ENCODE measurements at places on chromosomes 4 and X.

DNA sequence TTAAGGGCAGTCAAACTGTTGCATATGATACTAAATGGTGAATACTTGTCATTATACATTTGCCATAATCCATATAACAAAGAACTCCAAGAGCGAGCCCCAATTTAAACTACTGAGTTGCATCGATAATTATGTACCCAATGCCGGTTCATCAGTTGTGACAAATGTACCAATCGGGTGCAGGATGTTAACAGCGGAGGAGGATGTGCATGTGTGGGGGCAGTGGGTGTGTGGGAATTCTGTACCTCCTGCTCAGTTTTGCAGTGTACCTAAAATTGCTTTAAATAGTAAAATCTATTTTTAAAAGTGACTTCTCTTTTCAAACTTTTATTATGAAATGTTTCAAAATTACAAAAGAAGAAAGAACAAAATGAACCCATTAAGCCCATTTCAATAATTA, 20.8 kb upstream of the CDS1 start:
- no peak for DNase-seq

DNA sequence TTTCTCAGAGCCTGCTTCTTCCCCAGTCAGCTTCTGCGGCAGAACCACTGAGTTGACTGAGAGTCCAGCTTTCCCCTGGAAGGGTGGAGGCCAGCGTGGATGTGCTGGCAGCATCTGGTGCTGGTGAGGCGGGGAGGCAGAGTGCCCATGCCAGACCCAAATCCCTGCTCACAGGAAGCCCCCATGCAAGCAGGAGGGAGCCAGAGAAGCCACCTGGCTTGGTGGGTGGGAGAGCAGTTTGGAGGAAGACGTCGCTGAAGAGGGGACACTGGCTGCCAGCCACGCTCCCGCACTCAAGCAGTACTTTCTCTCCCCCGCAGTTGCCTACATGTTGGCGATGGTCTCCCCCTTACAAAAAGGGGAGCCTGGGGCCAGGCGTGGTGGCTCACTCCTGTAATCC, 6.0 kb downstream of the PDZD4 start:
- DNase-seq: no peak

DNA sequence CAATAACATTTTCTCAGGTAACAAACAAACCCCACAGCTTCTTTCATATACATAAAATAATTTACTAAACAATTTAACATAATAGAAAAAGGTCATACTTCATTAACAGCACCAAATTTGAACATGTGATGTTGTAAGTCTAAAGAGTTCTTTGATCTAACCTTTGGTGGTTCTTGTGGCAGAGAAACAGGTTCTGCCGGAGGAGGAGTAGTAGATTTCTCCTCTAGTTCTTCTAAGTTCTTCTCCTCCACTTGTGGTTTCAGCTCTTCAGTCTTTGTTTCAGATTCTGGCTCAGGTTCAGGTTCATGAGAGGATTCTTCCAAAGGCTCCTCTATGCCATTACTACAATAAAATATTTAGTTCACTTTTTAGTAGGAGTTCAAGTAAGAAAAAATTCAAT, 18.3 kb downstream of the G3BP2 start:
- DNase-seq: no peak

GRCh38 chr4:140185412-140186081, 31.6 kb upstream of the MAML3 start:
- DNase-seq: no peak

GRCh38 chr4:75566911-75567310, 11.0 kb downstream of the ODAPH start:
- DNase-seq: no peak

GRCh38 chrX:152642931-152643564, 5.4 kb downstream of the GABRQ start:
- DNase-seq: no peak

DNA sequence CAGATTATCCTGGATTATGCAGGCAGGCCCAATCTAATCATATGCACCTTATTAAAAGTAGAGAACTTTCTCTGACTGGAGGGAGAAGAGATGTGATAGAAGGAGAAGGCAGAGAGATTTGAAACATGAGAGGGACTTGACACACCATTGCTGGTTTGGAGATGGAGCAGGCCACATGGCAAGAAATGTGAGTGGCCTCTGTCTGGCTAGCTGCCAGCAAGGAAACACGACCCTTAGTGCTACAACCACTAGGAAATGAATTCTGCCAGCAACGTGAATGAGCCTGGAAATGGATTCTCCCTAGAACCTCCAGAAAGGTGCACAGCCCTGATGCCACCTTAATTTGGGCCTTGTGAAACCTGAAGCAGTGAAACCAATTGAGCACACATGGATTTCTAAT, 79.5 kb upstream of the MBNL3 start:
- no peak for DNase-seq

DNA sequence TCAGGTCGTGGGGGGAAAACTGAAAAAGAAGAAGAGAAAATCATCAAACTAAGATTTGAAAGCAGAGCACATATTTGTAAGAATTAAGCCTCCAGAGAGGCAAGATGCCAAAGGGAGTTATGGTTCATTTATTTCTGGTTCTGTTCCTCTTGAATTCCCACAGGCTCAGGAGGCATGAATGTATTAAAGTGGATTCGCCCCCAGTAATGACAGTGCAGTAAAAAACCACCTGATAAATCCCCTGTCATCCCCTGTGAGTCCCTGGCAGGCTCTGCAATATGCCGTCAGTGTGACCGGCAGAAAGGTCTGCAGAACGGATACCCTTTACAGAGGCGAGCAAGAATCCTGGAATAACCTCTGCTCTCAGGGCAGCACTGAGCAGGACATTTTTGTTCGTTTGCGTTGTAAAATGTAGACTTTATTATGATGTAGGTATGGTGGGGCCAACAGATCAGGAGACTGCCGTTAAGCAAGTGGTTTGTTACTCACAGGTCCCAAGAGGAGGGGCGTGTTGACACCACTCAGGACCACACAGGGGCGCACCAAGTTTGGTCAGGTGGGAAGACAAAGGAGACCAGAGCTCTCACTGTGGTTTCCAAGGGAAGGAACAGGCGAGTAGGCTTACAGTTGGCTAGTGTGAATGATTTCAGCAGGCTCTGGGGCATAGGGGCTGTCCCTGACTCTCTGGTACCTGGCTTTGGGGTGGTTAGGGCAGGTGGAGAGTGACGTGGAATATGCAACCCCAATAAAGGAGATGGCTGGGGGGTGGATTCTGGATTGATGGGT, 75.3 kb downstream of the DHRSX start:
- DNase-seq: no peak

GRCh38 chrX:75229774-75230173, 44.1 kb upstream of the UPRT start:
- DNase-seq: no peak

- DNase-seq: no peak
Measured at GRCh38 chrX:132266583-132267355, 47.5 kb upstream of the RAP2C start.

DNA sequence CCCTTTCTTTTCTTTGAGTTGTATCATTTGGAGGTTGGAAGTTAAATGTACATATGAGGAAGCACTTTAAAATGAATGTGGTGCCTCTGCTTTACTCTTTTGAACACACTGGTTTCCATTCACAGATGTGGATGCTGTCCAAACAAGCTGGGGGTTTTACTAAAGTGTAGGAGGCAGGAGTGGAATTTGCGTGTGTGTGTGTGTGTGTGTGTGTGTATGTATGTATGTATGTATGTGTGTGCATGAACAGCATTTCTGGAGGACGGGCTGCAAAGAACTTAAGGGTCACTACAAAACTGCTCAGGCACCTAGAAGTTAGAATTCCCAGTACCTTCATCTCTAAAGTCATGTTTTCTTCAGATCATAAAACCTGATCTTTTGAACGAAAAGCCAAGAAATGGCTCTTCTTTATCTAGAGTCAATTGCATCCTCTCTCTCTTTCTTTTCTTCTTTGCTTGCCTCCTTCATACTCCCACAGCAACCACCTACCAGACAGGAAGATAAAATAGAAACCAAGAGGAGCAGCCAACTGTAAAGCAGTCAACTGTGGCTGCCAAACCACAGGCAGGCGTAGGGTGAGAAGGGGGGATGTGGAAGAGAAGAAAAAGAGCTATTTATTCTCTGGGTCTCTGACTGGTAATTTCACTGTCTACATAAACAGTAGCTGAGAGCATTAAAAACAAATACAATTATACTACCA, 177.0 kb upstream of the RASGEF1B start:
- DNase-seq: no peak

DNA sequence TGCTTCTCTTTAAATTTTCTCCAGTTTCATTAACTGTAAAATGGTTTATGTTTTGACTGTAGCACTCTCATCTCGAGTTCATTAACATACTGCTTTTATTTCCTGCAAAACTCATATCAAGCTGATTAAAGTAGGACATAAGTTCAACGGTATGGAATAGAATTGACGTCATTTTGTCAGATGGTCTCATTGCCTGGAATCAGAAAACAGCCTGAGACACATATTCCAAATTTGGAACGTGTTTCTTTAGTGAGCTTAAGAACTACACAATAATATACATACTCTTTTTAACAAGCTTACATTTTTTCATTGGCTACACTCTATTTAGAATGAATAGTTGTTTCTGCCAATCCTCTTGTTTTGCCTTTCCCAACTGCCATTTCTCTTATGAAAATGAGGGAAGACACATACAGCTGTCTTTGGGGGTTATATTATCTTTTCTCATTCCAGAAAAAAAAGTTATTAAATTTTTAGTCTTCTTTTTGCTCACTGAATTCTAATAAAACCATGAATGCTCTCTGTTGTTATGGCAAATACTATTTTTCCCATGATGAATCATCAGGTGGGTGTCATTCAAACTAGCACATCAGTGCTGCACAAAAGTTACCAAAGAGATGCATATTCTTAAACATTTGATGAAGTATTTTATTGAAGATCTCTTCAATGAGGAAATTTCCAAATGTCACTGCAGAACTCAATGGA, 162.8 kb downstream of the GABRB1 start:
- DNase-seq: no peak

DNA sequence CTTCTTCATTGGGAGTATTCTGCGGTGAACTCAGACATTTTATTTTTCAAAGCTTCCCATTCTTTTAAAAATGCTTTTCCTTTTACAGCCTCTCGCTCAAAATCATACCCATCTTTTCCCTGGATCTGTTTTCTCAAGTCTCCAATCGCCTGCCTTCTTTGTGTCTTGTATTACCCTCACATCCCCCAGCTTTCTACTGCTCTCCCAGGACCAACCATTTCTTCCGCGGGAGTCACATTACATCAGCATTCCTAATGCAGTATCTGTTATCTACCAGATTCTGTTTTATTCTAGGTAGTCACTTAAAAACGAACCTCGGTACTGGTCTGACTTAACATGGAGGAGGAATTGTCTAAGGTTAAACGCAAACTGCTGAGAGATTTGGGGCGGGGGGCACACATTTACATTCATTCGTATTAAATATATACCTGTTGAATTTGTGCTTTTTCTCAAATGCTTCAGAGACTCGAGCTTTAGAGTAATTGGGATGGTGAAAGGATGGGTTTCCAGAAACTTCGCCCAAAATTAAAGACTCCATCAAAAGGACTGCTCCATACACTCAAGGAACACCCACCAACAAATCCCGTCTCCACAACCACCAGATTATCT, 493 bp upstream of the UCHL1 start:
- no peak for DNase-seq

DNA sequence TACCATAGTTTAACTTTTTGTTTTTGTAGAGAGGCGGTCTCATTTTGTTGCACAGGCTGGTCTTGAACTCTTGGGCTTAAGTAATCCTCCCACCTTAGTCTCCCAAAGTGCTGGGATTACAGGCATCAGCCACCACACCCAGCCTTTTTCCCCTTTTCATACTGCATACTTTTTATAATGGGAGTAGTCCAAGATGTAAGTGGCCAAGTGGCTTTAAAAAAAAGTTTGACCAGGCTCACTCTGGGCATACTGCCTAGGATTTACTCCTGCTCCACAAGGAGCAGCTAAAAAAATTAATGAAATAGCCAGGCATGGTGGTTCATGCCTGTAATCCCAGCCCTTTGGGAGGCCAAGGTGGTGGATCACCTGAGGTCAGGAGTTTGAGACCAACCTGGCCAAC, 6.0 kb downstream of the GRSF1 start:
- no peak for DNase-seq

DNA sequence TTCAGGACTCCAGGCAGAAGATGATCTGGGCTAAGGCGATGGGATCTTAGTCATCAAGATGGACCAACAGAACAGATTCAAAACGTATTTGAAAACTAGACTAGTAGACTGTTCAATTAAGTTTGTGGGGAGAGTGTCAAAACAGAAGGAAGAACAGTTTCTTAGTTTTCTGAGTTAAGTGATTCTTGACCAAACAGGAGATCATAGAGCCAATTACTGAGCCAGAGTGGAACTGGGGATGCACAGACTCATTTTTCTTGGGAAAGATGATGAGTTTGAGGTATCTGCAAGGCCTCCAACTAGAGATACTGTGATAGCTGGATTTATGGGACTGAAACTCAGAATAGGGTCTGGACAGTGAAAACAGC, 119.5 kb downstream of the REELD1 start:
- no peak for DNase-seq

- DNase-seq: no peak
Measured at GRCh38 chr4:8666581-8666980, 74.0 kb downstream of the CPZ start.

DNA sequence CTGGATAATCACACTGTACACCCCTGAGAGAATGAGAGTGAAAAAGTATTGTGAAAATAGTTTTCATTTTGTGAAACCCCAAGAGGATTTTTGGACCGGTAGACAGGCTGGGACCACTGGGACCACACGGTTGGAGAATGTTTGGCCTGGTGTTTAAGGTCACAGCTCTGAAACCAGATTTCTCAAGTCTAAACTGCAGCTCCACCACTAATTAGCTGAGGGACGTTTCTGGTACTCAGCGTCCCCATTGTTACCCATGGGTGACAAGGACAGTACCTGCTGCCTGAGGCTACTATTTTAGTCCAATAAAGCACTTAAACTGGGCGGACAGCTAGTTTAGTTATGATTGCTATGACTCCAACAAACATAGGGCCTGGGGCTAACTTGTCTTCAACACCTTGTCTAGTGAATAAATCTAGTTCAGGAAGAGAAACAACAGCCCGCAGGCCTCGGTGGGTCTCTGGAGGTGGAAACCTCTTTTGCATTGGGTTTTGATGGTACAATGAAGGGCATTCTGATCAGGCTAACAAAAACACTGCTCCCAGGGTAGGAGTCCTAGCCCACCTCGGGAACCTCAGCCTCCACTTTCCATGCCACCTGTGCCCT, 509 bp upstream of the USP11 start:
- DNase-seq: no peak

DNA sequence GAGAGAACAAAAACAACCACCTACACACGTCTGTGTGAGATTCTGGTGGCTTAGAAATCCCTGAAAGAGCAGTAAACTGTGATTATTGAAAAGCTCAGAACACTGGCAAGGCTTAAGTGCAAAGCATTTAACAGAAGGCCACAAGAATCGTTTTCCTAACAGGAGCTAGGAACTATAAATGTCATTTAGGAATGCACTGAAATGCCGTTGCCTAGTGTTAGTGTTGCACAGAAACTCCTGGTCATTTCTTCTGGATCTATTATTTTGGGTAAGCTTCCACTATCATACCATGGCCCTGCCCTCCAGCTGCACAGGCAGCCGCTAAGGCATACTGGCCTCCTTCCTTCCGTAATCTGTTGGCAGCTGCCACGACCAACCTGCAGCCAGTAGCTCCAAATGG, 923.2 kb downstream of the NLGN4X start:
- DNase-seq: no peak

Data from stimulated activated CD4-positive, alpha-beta T cell treated with anti-CD3 and anti-CD28 coated beads, TNF-alpha, amount 100 ng/mL, for 1 hour (primary cell).